Muscle of leg (tissue), 16 donors: ENCODE measurements at places on chromosomes 7 and 10.

DNA sequence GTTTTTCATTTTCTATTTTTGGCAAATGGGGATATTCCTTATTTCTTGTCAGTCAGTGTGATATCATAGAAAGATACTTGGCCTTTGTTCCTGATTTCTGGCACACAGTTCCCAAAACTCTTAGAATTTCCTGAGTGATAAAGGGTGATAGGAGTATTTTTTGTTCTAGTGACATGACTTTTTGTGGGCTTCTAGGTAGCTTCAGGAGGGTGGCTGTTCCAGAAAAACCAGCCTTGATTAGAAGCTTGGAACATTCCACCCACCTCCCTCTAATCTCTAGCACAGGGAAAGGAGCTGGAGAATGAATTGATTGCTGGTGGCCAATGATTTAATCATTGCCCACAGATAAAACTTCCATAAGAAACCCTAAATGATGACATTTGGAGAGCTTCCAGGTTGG lies 17.2 kb upstream of the BPGM start:
- no peak overlapping the region for H3K27ac ChIP-seq
- no peaks in the 10 kb centered on the region for H3K27me3 ChIP-seq
- DNase-seq, result no peak
- no peak overlapping the region for H3K4me3 ChIP-seq
- no peaks in the 10 kb centered on the region for H3K4me1 ChIP-seq

DNA sequence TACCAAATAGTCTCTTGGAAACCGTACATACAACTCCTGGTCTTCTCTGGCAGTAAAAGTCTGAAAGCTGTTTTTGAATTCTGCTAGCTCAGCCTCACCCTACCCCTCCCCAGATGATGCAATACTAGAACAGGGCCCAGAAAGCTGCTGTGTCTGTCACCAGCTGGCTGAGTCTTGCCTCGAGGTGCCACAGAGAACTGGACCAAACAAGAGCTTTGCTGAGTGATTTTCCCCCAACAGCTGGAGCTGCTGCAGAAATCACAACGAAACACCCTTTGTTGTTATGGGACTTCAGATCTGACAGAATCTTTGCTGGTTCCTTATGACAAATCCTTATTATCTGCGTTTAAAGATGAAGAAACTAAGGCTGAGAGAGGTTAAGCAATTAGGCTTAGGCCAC lies 134.1 kb downstream of the SPAG6 start:
- no peak overlapping the region for H3K4me3 ChIP-seq
- peaks cover 34% of the 10 kb centered on the region for H3K27me3 ChIP-seq
- peaks cover 17% of the 10 kb centered on the region for H3K4me1 ChIP-seq
- no peak overlapping the region for H3K27ac ChIP-seq

- H3K27ac ChIP-seq, result no peak overlapping the region
- no peaks in the 10 kb centered on the region for H3K36me3 ChIP-seq
- peak; percentile 82 for DNase-seq
- H3K4me1 ChIP-seq, result peaks cover 6% of the 10 kb centered on the region
- H3K27me3 ChIP-seq, result no peaks in the 10 kb centered on the region
Observed at GRCh38 chr10:4656576-4657194, 169.3 kb upstream of the AKR1E2 start.

- H3K27me3 ChIP-seq, result peaks cover 18% of the 10 kb centered on the region
- DNase-seq, result no peak
- no peak overlapping the region for H3K27ac ChIP-seq
- H3K4me3 ChIP-seq, result no peak overlapping the region
- no peaks in the 10 kb centered on the region for H3K36me3 ChIP-seq
Observed at GRCh38 chr10:69660296-69660695, 30.2 kb downstream of the FAM241B start.

- H3K36me3 ChIP-seq, result no peaks in the 10 kb centered on the region
- DNase-seq, result peak; percentile 76
- H3K4me1 ChIP-seq, result no peaks in the 10 kb centered on the region
- H3K4me3 ChIP-seq, result no peak overlapping the region
- no peaks in the 10 kb centered on the region for H3K27me3 ChIP-seq
- H3K27ac ChIP-seq, result no peak overlapping the region
Observed at GRCh38 chr7:18352339-18353255, 143.0 kb upstream of the HDAC9 start.

DNA sequence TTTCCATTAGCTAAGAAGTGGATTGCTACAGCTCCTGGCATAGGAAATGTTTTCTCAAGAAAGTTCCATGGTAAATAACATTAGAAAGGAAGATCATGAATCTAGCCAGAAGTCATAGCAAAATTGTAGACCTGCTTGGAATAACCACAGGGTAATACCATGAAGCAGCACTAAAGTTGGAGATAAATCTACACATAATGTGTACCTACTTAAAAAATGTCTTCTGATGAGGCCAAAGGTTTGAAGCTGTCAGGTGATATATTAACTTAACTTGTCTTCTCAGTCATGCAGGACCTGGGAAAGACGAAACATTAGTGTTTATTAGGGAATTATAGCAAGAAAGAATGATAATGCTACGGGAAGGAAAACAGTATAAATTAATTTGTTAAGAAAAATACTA lies 6.3 kb downstream of the CISD1 start:
- H3K4me3 ChIP-seq, result no peak overlapping the region
- no peaks in the 10 kb centered on the region for H3K27me3 ChIP-seq
- no peak for DNase-seq
- peaks cover 9% of the 10 kb centered on the region for H3K36me3 ChIP-seq
- H3K4me1 ChIP-seq, result no peaks in the 10 kb centered on the region
- H3K27ac ChIP-seq, result no peak overlapping the region

DNA sequence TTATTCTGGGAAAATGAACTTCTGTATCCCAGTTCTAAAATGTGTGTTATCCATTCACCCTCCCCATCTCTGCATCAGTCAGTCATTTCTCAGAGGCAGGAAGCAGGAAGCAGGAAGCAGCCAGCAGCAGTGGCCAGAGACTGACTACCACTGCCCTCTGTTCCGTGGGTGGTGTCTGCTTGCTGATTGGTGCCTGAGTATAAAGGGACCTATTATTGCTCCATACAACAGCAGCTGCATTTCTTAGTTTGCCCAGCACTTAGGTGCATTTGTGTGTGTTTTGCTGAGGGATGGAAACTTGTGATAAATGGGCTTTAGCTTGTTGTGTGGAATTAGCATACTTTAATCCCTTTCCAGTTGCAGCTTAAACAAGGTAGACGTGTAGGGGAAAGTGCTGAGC lies 582.2 kb downstream of the SORCS1 start:
- H3K27ac ChIP-seq, result no peak overlapping the region
- no peaks in the 10 kb centered on the region for H3K36me3 ChIP-seq
- no peaks in the 10 kb centered on the region for H3K4me1 ChIP-seq
- H3K27me3 ChIP-seq, result no peaks in the 10 kb centered on the region

DNA sequence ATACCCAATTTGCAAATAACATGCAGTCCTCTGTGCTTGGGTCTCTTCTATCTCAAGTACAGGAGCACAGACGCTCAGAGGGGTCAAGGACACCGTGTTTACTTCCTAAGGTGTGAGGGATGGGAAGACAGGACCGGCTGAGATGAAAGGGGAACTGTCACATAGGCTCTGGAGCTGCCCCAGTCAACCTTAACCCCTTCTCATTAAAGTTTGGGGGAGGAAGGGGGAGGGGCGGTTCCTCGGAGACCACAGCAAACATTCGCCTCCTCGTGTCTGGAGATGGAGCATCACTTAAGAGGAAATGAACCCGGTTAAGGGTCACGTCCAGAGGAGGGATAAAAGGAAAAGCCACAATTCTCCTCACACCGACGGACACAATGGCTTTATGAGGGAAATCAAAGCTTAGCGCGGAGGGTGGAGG lies 1.1 kb downstream of the SH3PXD2A start:
- H3K27ac ChIP-seq, result peak overlapping the region; percentile 90
- DNase-seq, result peak; percentile 73
- peaks cover 63% of the 10 kb centered on the region for H3K4me1 ChIP-seq
- H3K4me3 ChIP-seq, result peak overlapping the region; percentile 85
- peaks cover 10% of the 10 kb centered on the region for H3K36me3 ChIP-seq

DNA sequence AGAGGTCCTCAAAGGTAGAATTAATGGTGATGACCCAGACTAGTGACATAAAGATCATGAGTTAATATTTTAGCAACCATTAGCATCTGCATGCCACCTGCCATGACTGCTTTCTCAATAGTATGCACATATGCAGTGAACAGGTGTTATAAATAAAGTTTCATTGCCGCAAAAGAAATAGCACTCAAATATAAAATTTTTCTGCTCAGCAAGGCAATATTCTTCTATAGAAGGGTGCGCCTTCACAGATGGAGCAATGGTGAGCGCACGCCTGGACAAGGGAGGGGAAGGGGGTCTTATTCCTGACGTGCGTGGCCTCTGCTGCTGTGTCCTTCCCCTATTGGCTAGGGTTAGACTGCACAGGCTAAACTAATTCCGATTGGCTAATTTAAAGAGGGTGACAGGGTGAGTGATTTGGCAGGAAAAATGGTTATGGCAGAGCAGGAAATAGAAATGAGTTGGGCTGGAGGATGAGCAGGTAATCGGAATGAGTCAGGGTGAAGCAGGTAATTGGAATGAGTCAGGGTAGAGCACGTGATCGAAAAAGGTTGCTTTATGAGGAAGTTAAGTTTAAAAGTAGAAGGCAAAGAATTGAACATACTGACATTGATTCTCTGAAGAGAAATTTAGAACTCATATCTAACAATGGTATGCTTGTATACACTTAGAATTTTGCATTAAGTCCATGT lies 24.7 kb upstream of the TRIM24 start:
- no peak overlapping the region for H3K27ac ChIP-seq
- no peaks in the 10 kb centered on the region for H3K36me3 ChIP-seq
- no peak for DNase-seq
- no peak overlapping the region for H3K4me3 ChIP-seq
- no peaks in the 10 kb centered on the region for H3K27me3 ChIP-seq

- no peaks in the 10 kb centered on the region for H3K4me1 ChIP-seq
- no peaks in the 10 kb centered on the region for H3K27me3 ChIP-seq
- DNase-seq, result peak; percentile 62
- H3K4me3 ChIP-seq, result no peak overlapping the region
- H3K27ac ChIP-seq, result no peak overlapping the region
Observed at GRCh38 chr10:92880233-92880861, 32.0 kb downstream of the EXOC6 start.

DNA sequence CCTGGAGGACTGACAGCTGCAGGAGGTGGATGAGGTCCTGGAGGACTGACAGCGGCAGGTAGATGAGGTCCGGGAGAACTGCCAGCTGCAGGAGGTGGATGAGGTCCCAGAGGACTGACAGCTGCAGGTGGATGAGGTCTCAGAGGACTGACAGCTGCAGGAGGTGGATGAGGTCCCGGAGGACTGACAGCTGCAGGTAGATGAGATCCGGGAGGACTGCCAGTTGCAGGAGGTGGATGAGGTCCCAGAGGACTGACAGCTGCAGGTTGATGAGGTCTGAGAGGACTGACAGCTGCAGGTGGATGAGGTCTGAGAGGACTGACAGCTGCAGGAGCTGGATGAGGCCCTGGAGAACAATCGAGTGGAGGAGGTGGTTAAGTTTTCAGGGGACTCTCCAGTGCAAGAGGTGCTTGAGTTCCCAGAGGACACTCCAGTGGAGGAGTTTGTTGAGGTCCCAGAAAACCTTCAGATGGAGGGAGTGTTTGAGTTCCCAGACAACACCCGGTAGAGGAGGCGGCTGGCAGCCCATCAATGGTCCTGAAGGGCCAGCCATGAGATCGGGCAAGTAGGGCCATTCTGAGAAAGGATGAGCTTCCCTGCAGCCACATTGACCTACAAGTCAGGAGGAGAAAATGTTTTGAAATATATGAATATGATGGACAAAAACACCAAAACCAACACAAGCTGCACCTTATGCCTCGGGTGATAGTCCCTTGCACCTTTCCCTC lies 4.7 kb upstream of the EIF5AL1 start:
- H3K27ac ChIP-seq, result no peak overlapping the region
- no peaks in the 10 kb centered on the region for H3K36me3 ChIP-seq
- DNase-seq, result peak; percentile 51
- H3K4me3 ChIP-seq, result no peak overlapping the region

GRCh38 chr10:96585736-96586418 lies 935 bp downstream of the TM9SF3 start:
- no peaks in the 10 kb centered on the region for H3K27me3 ChIP-seq
- H3K4me1 ChIP-seq, result peaks cover 12% of the 10 kb centered on the region
- H3K27ac ChIP-seq, result peak overlapping the region; percentile 96
- no peaks in the 10 kb centered on the region for H3K36me3 ChIP-seq
- DNase-seq, result peak; percentile 19

GRCh38 chr10:12631216-12631615 lies 281.9 kb downstream of the CAMK1D start:
- DNase-seq, result no peak
- H3K4me3 ChIP-seq, result no peak overlapping the region
- no peak overlapping the region for H3K27ac ChIP-seq
- no peaks in the 10 kb centered on the region for H3K36me3 ChIP-seq

DNA sequence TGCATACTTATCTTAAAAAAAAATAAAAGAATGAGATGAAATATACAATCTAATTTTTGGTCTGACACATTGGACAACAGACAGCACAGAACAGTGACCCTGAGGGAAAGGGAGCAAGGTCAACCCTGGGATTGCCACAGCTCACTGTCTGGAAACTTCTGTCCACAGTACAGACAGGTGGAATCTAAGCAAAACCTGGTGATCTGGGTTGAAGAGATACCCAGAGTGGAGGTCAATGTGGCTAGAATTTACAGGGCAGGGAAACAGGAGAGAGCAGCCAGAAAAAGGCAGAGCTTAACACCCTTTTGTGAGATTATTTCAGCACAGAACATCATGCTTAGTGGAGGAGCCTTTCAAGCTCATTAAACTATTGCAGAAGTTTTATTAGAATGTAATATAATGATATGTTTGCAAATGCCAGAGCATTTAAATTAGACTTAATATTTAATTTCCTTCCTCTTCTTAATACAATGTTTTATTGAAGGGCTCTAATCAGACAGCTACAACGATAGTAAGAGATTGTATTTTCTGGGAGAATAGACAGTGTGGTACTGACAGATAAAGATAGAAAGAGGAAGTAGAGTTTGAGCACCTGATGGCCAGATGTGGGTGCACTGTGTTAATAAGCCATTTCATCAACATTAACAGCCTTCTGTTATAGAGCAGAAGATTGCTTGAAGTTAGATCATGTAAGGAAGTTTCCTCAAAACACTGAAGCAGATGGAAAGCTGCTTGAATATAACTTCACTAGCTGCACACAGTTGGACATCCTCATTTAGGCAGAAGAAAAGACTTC lies 309.4 kb downstream of the HGF start:
- H3K36me3 ChIP-seq, result no peaks in the 10 kb centered on the region
- H3K4me1 ChIP-seq, result no peaks in the 10 kb centered on the region
- DNase-seq, result no peak
- no peak overlapping the region for H3K27ac ChIP-seq
- H3K4me3 ChIP-seq, result no peak overlapping the region

DNA sequence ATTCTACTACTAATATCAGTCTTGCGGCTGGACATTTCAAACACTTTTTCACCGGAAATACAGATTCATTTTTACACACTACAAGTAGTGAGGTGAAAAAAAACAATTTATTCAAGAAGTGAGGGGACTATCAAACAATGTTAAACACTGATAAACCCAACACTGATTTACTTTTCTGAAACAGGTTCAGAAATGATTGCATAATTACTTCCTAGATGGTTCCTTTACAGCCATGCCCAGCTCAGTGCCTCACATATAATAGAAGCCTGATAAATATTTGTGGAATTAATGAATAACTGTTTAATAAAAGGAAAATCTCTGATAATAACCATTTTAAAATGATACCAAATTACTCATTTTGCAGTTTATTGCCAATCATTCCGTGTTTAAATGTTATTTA lies 34.6 kb downstream of the FRA10AC1 start:
- H3K27me3 ChIP-seq, result no peaks in the 10 kb centered on the region
- H3K4me3 ChIP-seq, result no peak overlapping the region
- H3K36me3 ChIP-seq, result peaks cover 26% of the 10 kb centered on the region

- H3K4me3 ChIP-seq, result no peak overlapping the region
- peak; percentile 71 for DNase-seq
- peak overlapping the region; percentile 16 for H3K27ac ChIP-seq
- H3K4me1 ChIP-seq, result peaks cover 31% of the 10 kb centered on the region
Observed at GRCh38 chr7:5702876-5703571, 78.4 kb downstream of the RNF216 start.
